ENCODE measurements at places on chromosomes 7 and 10. TPM values are rescaled to one million over a fixed set of nuclear protein-coding genes. Genes with fewer than 3 reads are reported as not detected.

DNA sequence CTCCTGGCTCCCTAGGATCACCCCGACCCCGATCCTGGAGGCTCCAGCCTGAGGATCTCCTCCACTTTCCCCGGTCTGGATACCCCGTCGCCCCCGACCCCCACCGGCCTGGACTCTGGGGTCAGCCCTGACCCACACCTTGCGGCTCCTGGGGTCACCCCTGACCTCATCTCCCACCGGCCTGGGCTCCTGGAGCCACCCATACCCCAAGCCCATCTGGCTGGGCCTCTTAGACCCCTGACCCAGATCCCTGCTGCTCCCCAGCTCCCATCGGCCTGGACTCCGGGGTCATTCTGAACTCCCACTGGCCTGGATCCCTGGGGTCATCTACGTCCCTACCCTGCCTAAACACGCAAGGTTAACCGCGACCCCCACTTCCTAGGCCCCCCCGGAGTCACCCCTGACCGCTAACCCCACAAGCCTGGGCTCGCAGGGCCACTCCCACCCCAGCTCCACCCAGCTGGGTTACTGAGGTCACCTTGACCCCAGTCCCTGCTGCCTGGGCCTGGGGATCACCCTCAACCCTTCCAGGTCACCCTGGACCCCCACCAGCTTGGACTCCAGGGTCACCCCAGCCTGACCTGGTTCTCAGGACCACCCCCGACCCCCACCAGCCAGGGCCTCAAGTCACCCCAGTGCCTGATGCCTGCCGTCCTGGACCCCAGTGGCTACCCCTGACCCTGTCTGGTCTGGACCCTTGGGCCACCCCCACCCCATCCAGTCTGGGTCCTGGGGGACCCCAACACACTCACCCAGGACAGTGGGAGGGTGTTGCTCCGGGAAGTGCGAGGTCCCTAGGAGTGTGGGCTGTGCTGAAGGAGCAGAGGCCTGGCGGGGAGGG, 1.2 kb downstream of the FOXK1 start:
- no peak for DNase-seq

DNA sequence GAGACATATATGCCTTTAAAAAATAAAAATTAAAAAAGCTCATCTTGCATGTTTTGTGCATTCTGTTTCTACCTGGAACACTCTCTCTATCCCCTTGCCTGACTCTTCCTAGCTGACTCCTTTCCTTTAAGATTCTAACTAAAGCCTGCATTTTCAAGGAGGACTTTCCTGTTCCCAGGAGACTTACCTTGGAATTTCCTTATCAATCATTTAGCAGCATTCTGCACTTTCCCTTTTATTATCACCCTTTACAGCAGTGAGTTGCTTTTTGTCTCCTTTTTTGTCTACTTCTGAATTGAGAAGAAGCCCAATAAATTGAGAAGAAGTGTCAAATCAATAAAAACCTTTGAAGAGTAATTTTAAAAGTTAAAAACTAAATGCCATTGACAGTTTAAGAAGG, 142.2 kb upstream of the TMEM196 start:
- DNase-seq = no peak

DNA sequence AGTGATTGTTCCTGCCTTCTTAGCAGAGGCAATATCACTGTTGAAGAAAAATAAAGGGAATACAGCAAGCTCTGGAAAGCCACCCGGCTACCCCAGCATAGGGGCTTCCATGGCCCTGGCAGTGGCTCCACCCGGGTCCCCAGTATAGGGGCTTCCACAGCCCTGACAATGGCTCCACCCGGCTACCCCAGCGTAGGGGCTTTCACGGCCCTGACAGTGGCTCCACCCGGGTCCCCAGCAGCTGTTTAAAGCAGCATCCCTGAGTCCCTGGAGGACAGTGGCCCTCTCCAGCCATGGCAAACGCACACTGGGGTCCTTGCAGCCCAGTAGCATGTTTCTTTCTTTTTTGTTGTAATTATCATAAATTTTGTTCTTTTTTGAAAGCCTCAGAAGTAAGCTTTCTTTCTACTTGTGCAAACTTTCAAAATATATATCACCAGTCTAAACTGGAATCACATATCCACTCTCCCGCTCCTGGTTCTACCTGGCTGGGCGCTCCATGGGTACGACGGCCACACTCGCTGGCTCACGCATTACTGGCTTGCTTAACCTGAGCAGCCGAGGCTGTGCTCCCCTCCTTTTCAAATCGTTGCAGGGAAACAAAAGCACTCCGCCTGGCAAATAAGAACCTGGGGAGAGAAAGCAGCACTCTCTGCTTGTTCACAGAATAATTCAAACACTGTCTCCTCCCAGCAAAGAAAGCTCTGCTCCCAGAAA, 62.1 kb downstream of the TCERG1L start:
- DNase-seq = no peak

AGMO gene
- 21.1 TPM for total RNA-seq

DNA sequence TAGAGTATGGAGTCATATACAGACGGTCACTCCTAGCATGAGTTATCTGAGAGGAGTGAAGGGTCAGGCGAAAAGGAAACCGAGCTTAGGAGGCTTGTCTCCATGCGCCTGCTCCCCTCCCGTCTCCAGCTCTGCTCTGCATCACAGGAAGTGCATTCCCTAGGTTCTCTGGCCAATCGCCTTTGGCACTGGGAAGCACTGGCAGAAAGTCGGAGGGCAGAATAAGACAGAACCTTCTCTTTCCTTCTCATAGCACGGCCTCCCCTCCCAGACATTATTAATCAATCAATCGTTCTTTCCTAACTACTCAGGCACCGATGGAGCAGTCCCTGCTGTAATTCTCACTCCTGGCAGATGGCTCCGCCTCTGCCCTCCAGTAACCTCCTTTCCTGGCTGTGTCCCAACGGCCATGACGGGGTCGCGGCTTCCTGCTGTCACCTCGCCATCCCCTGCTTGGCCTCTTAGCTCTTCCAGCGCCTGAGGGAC, 177.1 kb downstream of the FRMD4A start:
- DNase-seq = no peak

DNA sequence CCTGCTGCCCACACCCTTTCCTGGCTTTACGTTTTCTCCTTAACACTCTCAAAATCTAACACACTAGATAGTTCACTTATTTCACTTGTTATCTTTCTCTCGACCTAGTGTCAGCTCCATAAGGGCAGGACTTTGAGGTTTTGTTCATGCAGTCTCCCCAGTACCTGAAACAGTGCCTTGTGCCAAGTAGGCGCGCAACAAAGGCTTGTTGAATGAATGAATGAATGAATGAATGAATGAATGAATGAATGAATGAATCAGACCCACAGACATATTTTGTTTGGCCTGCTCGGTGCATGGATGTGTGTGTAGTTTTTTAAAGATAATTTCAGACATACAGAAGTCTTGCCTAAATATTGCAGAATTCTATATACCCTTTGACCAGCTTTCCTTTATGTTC, 6.2 kb downstream of the TYSND1 start:
- DNase-seq = no peak

DNA sequence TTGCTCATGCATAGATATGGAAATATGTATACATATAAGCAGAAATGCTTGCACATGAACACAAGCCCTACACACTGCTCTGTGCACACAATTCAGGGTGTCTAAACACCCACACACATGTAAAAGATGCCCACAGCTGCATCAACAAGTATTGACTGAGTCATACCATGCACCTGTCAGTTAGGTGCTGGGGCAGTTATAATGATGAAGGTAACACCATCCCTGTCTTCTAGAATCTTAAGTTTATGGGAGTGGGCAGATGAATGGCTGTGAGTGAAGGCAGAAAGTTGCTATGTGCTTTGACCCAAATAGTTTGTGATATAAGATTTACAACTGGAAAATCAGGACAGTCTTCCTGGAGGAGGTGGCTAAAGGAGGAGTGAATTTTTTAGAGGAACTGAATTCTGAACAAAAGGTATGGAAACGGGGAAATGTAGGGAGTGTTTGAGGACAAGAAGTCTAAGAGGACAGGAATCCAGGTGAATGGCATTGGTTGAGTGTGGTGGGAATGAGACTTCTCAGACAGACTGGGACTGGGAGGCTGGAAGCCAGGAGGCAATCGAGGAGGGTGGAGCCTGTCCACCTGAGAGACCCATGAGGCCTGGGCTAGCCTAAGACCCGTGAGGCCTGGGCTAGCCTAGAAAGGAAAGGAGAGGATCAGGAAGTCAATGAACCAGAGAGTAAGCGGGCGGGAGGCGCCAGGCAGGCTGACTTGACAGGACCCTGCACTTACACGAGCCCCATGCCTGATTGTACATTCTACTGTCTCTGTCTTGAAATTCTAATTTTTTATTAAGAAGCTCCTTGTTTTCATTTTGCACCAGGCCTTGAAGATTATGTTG, 20.7 kb downstream of the POLL start:
- DNase-seq = no peak

- DNase-seq = no peak
Measured at GRCh38 chr7:132941905-132942304, 140.0 kb downstream of the CHCHD3 start.

PDE6C gene
- not detected for total RNA-seq

DNA sequence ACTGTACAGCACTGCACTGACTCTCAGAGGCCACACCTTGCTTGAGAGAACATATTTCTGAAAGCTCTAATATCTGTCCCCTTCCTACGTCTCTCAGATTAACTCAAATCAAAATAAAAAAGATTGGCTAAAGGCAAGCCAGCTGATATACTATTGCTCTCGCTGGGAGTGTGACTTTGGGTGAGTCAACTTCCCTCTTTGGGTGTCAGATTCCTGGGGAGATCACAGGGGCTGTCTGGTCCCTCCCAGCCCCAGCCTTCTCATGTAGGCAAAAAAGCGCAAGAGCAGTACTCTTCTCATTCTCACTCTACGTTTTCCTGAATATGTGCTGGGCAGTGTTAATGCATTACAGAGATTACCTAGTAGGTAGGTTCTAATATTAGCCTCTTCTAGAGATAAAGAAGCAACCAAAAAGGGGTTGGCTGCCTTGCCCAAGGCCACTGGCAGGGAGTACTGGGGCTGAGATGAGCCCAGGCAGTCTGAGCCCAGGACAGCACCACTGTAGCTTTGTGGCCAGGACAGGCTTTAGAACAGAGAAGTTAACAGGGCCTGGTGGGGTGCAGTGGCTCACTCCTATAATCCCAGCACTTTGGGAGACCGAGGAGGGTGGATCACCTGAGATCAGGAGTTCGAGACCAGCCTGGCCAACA, 9.1 kb upstream of the DENND2A start:
- no peak for DNase-seq

DNA sequence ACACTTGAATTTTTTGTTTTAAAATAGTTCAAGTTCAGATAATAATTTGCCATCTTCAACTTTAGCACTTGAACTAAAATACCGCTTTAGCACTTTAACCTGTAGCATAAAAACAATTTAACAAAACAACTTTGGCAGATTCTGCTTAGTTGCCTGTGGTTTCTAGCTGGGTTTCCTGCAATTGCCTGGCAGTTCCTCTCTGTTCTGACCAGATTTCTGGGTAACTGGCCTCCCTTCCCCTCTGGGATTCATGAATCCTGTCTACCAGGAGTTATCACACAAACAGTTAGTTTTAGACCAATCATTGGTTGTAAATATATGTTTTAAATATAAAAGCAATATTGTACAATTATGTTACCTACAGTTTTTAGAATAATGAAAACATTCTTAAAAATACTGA, 89.8 kb upstream of the HDAC9 start:
- DNase-seq = no peak

- no peak for DNase-seq
Measured at GRCh38 chr7:148104136-148104716, 486.3 kb upstream of the C7orf33 start.

CALML5 gene
- total RNA-seq = not detected

- DNase-seq = no peak
Measured at GRCh38 chr7:25852211-25852938, 299.6 kb upstream of the NFE2L3 start.

FAM25G gene
- total RNA-seq = not detected

DNA sequence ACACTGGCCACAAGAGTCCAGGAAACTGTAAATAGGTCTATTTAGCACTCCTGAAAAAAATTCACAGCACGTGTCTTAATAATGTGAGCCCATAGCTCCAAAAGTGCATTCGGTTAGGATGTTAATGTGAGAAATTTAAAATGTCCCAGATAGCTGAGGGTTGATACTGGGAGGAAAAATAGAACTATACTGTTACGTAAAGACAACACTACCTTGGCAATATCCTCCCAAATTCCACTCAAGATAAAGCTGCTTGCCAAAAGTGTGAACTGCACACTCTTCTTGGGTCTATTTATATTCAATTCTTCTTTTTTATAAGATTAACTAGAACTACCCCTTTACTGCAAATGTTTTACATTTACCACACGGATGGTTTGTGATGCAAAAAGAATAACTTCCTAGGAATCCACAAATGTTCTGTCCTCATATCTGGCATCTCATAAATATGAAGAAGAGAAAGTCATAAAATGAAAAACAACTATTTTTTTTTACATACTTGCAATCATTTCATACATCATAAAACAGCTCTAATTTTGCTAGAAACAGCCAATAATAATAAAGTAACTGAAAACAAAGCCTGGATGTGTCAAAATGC, 10.4 kb downstream of the RAB11FIP2 start:
- no peak for DNase-seq

DNA sequence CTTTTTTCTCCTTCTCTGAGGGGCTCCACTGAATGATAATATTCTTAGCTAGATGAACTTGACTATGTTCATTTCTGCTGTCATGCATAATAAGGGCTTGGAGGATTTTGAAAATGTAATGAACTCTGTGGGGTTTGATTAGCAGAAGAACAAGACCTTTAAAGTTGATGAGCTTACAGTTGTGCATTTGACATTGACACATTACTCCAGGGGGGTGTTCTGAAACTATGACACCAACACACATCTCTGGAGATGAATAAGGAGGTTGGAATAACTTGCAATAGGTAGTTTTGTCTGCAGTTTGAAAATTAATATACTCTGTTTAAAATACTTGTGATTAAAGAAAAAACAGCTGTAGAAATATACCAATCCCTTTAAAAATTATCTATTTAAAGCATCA, 80.3 kb downstream of the ANK3 start:
- DNase-seq = no peak

GRCh38 chr7:104179178-104179577, 28.6 kb downstream of the ORC5 start:
- DNase-seq = no peak

- DNase-seq = no peak
Measured at GRCh38 chr10:131517781-131518180, 206.3 kb upstream of the TCERG1L start.

DNA sequence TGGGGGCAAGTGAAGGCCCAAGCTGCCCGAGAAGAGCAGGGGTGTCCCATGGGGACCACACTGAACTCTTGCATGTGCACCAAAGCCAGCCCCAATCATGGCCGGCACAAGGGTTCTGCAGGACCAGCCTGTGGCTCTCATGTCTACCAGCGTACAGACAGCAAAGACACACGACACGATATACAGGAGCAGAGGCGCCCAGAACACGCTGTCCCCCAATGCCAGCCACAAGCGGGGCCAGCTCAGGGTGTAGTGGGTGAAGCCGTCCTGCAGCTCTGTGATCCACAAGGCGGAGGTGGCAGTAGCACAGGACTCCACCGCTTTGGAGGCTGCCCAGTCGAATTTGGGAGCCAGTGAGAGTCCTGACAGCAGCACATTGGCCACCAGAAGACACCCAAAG, 108.9 kb upstream of the PDSS1 start:
- no peak for DNase-seq

LBX1 gene
- total RNA-seq = not detected

GRCh38 chr7:90853205-90853604, 257.1 kb downstream of the CDK14 start:
- no peak for DNase-seq

ZNF518A gene
- total RNA-seq = 19.8 TPM

- no peak for DNase-seq
Measured at GRCh38 chr7:95609277-95609971, 13.1 kb upstream of the PDK4 start.

All from omental fat pad (tissue), 4 donors.